ENCODE measurements at places on chromosomes 4 and X.

- peak; percentile 52 for DNase-seq
Measured at GRCh38 chr4:108700081-108700757, 49.8 kb downstream of the OSTC start.

- DNase-seq = no peak
Measured at GRCh38 chr4:184816962-184817361, 8.8 kb downstream of the ACSL1 start.

- DNase-seq = no peak
Measured at GRCh38 chr4:127509155-127509554, 123.6 kb upstream of the INTU start.

GRCh38 chrX:78123190-78123589 is 16.3 kb downstream of the TAF9B start:
- no peak for DNase-seq

DNA sequence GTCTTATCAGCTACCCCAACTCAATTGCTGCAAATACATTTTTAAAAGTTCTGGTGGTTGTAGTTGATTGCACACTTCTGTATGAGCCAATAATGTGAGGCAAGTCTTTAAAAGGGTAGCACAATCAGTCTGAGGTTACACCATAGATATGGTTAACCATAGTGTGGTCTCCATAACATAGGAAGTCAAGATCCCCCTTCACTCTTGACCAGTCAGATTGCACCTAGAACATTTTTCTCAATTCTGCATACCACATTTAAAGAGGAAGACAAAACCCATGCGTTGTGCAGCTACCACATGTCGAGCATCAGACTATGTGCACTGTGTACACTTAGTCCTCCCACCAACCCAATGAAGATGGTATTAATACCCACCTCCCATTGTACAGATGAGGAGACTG is 26.5 kb upstream of the CYBB start:
- DNase-seq = no peak

GRCh38 chrX:119017077-119017476 is 42.7 kb downstream of the LONRF3 start:
- DNase-seq = no peak

GRCh38 chr4:82954212-82954611 is 53.7 kb downstream of the THAP9 start:
- no peak for DNase-seq

- DNase-seq = no peak
Measured at GRCh38 chr4:182449186-182449929, 206.2 kb downstream of the TENM3 start.

- peak; percentile 25 for DNase-seq
Measured at GRCh38 chrX:10239611-10240064, 82.9 kb downstream of the CLCN4 start.

DNA sequence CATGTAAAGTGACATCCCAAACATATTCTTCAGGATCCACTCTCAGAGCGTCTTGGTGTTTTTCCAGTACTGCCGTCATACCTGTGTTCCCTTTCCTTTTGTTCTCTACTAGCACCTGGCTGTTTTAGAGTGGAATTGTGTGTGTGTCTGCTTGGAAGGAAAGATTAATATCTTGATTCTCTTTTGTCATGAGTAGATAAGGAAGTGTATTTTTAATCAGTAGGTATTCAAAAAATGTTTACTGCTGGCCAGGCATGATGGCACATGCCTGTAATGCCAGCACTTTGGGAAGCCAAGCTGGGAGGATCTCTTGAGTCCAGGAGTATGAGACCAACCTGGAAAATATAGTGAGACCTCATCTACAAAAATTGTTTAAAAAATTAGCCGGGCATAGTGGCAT is 198.8 kb downstream of the CBR4 start:
- no peak for DNase-seq

- DNase-seq = no peak
Measured at GRCh38 chrX:96721354-96721753, 36.7 kb downstream of the DIAPH2 start.

DNA sequence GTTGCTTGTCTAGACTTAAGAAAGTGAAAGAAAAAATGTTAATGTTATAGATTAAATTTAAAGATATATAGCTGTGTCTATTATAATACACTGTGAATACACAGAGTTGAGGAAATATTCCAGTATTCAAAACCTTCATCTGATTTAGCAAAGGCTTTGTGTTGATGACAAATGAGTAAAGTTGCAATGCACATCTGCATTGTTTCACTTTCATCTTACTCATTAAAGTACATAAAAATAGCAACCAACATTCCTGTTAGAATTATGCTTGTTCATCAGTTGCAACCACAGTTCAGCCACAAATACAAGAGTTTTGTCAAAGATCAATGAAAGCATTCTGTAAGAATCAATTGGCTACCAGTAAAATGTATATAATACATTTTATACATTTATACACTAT is 346.4 kb upstream of the SLC7A11 start:
- no peak for DNase-seq

DNA sequence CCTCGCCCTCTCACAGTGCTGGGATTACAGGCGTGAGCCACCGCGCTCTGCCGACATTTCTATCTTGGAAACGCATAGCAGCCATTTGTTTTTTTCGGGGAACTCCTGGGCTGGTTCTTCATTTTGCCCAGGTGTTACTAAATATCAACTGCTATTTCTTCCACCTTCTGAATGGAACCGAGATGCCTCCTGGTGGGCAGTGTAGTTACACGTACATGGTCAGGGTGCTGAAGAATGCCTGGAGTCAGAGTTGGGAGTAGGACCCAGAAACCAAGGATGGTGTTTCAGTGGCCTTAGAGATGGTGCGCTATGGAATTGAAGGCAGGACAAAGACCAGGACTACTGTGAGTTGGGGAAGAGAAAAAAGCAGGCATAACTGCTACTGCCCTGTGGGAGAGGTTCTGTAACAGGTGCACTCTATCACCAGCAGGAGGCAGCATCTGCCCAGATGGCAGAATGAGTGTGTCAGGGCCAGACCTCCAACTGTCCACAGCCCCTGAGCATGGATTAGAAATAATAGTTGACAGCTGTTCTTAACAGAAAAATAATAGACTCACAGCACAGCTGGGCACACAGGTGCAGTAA is 81.7 kb downstream of the ZC4H2 start:
- no peak for DNase-seq

GRCh38 chr4:164977243-164978164 is at the start of gene TRIM61:
Gene TRIM61 (minus strand): TSS chr4:164977657. CDS start chr4:164970002, 7,655 bp downstream.
- no peak for DNase-seq

- DNase-seq = no peak
Measured at GRCh38 chr4:155119006-155119405, 89.4 kb upstream of the NPY2R start.

DNA sequence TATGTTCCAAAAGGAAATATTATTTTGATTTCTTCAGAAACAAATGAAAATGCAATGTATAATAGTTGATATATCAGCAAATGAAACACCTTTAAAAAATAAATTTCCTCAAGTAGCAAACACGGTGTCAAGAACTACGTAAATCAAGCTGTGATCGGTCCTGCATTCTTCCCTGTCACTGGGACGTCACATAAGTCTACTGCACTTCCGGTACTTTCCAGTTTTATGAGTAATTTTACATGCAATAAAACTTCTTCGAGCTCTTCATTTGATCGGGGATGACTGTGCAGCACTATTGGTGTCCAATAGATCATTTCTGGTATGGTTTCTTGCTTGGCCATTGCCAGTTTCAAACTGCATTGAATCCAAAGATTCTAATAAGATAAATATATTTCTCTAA is 114.0 kb upstream of the VEGFC start:
- DNase-seq = no peak

GRCh38 chrX:134752981-134753717 is 94.9 kb upstream of the PLAC1 start:
- no peak for DNase-seq

DNA sequence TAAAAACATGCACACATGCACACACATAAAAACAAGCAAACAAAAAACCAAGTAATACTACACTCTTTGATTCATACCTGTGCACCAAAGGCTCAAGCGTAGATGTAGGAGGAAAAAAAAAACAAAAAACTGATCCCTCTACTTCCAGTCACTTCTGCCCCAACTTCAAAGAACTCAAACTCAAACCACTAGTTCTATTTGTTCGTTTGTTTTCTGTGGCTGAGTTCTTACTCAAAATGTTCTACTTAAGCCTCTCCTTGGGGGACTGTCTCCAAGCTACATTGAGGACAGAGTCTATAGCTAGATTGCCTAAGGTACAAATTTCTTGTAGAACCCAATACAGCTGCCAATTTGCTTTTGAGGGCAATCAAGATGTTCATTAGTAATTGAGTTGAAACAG is 171.0 kb upstream of the ATOH1 start:
- no peak for DNase-seq

- no peak for DNase-seq
Measured at GRCh38 chrX:150270622-150271021, 92.5 kb upstream of the MAMLD1 start.

GRCh38 chr4:16817286-16817685 is 81.2 kb downstream of the LDB2 start:
- no peak for DNase-seq

DNA sequence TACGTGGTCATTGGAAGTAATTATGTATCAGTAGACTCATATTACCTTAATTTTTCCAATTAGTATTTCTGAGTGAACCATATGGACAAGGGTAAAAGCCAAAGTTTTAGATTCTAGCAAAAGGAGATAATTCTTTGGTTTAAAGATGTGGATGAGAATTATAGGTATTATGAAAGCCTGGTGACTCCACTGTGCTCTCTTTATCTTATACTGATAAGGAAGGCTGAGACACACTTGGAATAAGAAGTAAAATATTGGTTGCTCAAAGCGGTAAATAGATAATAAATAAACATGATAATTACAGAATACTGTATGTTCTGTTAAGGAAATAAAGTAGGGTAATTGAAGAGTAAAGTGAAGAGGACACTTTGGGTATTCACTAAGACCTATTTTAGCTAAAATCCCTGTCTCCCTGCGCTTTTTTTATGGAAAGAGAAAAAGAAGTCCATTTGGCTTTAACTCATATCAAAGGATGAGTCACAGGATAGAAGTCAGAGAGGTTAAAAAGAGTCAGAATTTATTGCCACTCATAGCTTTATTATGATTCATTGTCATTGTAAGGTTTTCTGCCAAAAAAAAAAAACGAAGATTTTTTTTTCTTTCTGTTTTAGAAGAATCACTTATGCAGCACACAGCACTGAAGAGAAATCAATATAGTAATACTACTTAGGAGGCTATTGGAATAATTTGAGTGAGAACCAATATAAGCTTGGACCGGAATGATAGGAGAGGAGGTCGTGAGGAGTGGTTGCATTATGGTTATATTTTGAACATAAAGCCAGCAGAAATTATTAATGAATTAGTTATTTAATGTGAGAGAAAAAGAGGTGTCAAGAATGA is 2463.1 kb downstream of the ARAP2 start:
- DNase-seq = peak; percentile 19

DNA sequence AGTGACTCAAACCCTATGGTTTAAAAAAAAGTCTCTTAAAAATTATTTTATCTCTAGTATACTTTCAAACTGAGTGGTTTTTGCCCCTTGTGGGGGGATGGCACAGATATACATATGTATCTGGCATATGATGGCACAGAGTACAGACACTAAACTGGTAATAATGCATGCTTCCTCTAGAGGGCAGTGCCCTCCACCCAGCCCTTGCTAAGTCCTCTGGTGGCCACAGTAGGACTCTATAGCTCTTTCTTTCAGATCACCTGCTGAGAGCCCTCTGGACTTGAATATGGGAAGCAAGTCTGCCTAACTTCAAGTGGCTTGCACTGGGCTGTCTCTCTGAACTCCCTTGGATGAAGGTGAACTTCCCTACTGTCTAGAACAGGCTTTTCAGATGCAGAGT is 66.3 kb downstream of the TSPAN7 start:
- DNase-seq = no peak

- no peak for DNase-seq
Measured at GRCh38 chr4:121614101-121614500, 82.7 kb downstream of the ANXA5 start.

DNA sequence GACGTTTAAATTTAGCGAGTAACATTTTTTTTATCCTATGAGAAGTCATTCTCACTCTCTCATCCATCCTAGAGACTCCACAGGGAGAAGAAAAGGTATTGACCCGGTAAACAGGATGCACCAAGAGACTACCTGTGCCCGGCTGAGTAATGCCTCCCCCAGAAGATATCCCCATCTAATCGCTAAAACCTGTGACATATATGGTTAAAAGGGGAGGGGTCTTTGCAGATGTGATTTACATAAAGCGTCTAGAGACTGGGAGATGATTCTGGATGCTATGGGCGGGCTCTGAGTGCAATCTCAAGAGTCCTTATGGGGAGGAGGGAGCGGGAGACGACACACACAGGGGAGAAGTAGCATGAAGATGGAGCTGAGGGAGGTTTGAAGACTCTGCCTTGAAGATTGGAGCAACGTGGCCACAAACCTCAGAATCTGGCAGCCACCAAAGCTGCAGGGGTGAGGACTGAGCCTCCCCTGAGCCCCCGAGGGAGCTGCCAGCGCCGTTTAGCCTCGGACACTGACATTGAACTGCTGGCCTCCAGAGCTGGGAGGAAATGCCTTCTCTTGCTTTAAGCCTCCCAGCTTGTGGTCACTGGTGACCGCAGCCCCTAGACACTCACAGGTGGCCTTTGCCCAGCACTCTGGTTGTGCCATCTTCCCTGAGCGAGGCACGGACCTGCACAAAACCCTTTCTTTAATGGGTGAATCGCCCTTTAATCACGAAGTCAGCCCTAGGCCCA is 11.2 kb downstream of the ABLIM2 start:
- DNase-seq = no peak

DNA sequence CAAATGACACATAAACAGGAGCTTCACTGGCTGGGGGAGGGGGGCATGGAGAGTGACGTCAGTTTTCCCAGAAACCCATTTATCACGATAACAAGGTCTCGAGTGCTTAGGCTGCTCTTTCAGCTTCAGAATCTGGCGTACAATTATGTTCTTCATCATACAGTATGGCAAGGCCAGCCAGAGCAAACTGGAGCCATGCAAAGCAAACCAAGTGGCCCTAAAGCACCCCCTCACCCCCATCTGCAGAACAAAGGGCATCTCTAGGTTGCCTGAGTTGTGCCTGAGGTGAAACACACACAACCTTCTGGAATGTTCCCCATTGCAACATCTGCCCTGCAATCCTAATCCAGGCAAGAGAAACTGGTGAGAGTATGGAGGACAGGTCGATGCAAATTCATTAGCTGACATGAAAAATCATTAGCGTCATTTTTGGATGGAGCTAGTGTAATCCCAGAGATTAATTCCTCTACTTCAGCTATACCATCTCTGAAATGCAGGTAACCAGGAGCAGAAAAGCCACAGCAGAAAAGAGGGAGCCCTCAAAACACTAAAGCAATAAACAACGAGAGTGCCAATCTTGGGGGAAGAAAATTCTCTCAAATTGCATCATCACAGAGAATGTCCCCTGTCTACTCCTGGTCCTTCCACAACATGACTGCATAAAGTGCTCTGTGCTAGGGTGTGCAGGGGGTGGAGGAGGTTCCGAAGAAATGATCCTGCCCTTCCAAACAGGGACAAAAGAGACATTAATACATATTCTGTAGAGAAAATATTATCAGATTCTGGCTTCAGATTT is 1.8 kb downstream of the SEPTIN6 start:
- DNase-seq = no peak

- no peak for DNase-seq
Measured at GRCh38 chrX:136397001-136397400, 90.7 kb upstream of the BRS3 start.

DNA sequence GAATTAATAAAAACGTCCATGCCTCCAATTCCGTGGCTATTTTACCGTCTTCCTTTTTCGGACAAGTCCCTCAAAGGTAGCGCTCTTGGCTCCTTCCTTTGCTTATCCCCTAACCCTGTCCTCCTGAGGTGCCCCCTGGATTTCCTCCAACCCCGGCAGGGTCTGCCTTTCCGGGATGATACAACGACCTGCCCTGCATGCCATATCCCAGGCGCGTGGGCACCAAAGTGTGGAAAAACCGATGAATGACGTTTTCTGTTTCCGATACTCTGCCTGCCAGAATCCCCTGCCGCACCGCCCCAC is 706 bp upstream of the CSTF2 start:
- no peak for DNase-seq

Data from HFF-Myc (cell line).